Naive B cell (primary cell): ENCODE measurements at places on chromosomes 2 and 18. TPM values are rescaled to one million over a fixed set of nuclear protein-coding genes. Genes with fewer than 3 reads are reported as not detected.
A peak's percentile ranks its signal among the peaks of the same experiment; 100 is the strongest.

NTSR2 gene
- not detected for polyA plus RNA-seq

UGT1A8 gene
- not detected for polyA plus RNA-seq

UGT1A5 gene
- polyA plus RNA-seq: not detected

DNA sequence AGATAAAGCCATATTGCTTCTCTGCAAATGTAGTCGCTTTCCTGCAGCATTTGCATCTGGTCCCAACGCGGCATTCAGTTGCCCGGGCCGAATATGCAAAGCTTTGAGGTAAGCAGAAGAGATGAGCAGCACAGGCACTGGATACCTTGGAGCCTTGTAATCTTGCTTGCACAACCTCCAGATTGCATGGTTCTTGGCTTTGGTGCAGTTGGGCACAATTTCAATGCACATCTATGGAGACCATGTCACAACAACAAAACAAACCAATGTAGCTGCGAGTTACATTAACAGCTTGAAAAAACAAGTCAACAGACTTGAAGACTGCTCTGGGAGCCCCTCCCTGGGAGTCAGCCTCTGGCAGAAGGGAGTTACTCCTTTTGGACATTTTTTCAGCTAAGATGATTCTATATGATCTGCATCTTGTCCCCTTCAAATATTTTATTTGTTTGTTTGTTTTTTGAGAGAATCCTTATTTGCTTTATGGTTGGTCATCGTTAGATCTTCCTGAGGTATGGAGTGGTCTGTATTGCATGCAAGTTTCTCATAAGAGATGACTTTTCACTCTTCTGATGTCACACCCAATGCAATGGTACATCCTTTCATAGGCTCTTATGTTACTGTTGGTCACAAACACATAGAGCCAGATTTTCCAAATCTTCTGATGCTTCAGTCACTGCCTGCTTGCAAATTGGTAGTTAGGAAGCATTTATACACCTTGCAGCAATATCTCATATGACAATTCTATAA is 113.5 kb downstream of the EFEMP1 start:
- no peak overlapping the region for H3K27ac ChIP-seq
- no peak overlapping the region for H3K4me3 ChIP-seq
- DNase-seq: no peak
- H3K27me3 ChIP-seq: peaks cover 4% of the 10 kb centered on the region
- H3K36me3 ChIP-seq: no peaks in the 10 kb centered on the region

GRCh38 chr18:44323125-44323524 is 357.6 kb upstream of the SETBP1 start:
- no peak overlapping the region for H3K27ac ChIP-seq
- DNase-seq: no peak
- no peaks in the 10 kb centered on the region for H3K36me3 ChIP-seq
- H3K4me3 ChIP-seq: no peak overlapping the region
- H3K4me1 ChIP-seq: peaks cover 8% of the 10 kb centered on the region

DNA sequence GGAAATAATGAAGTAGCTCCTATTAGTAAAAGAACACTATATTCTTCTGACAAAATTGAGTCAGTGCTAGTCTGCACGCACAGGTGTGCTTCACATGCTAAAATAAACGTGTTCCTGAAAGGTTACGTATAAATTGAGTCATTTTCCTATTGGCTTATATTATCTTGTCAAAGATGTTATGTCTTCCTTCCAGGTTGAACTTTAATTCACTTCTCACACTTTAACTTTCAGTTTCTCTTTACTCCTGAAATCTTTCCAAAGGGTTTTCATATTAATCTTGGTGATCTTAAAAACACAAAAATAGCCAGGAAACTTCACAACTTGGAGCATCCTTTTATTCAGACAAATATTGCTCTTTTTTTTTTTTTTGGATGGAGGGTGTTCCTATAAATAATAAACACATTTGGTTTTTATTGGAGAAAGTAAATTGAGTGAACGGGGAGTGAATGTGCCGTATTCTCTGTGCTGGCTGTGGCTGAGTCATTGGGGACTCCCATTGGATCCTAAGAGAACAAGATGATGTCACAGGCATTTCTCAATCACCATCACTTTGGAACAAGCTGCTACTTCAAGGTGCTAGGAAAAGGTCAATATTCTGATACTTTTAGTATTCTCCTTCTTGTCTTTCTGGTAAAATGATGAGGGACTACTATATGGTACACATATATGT is 150.2 kb upstream of the SPATS2L start:
- no peak overlapping the region for H3K4me3 ChIP-seq
- DNase-seq: no peak
- H3K4me1 ChIP-seq: no peaks in the 10 kb centered on the region
- H3K27me3 ChIP-seq: peaks cover 9% of the 10 kb centered on the region
- H3K36me3 ChIP-seq: no peaks in the 10 kb centered on the region

DNA sequence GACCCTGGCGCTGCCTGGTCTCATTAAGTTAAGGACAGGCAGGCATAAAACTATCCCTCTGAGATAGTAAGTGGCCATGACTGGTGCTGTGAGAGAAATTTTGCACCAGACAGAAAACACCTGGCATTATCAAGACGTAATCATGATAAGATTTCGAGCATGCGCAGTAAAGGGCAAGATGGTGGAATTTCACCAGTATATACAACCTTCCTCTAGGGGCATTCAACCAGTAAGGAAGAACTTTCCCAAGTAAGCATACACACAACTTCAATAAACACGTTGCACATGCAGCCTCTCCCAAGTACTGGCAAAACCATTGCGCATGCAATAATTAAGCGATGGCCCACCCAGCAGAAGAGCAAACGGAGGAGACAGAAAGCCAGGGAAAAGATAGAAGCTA is 1376.4 kb upstream of the CRIM1 start:
- H3K4me1 ChIP-seq: no peaks in the 10 kb centered on the region
- H3K27me3 ChIP-seq: no peaks in the 10 kb centered on the region
- DNase-seq: no peak
- no peak overlapping the region for H3K27ac ChIP-seq

DNA sequence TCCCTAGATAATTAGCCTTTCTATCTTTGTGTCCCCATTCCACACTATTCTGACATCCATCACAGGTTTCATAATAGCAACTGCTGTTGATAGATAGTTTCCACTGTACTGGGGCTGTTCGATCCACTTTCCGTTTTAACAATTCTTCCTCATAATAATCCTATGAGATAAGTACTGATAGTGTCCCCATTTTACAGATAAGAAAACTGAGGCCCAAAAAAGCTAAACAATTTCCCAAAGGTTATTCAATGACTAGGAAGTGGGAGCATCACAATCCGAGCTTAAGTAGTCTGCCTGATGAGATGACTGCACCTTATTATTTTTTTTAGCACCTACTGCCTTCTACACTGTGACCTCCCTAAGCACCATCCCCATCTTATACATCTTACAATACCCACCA is 569.2 kb downstream of the STK39 start:
- H3K4me1 ChIP-seq: no peaks in the 10 kb centered on the region
- DNase-seq: no peak
- H3K27ac ChIP-seq: no peak overlapping the region
- no peaks in the 10 kb centered on the region for H3K36me3 ChIP-seq
- H3K4me3 ChIP-seq: no peak overlapping the region

- no peak overlapping the region for H3K27ac ChIP-seq
- no peaks in the 10 kb centered on the region for H3K36me3 ChIP-seq
- peaks cover 4% of the 10 kb centered on the region for H3K4me1 ChIP-seq
- peaks cover 5% of the 10 kb centered on the region for H3K27me3 ChIP-seq
- no peak for DNase-seq
These were observed 136.1 kb upstream of the NRP2 start for GRCh38 chr2:205545971-205546816.

- H3K36me3 ChIP-seq: no peaks in the 10 kb centered on the region
- H3K27ac ChIP-seq: no peak overlapping the region
- no peaks in the 10 kb centered on the region for H3K4me1 ChIP-seq
- H3K27me3 ChIP-seq: no peaks in the 10 kb centered on the region
- DNase-seq: no peak
These were observed 335.5 kb upstream of the NT5C1B start for GRCh38 chr2:18924886-18925285.

- peaks cover 11% of the 10 kb centered on the region for H3K4me1 ChIP-seq
- H3K4me3 ChIP-seq: peak overlapping the region; percentile 81
- H3K27ac ChIP-seq: no peak overlapping the region
- peaks cover 43% of the 10 kb centered on the region for H3K27me3 ChIP-seq
- DNase-seq: no peak
These were observed 768 bp upstream of the CYBRD1 start for GRCh38 chr2:171521361-171522051.
